Mesothelial cell of epicardium (in vitro differentiated cells): ENCODE measurements at places on chromosomes 5 and 9.

GRCh38 chr5:172661526-172661925 lies 20.5 kb downstream of the NEURL1B start:
- no peak for DNase-seq

DNA sequence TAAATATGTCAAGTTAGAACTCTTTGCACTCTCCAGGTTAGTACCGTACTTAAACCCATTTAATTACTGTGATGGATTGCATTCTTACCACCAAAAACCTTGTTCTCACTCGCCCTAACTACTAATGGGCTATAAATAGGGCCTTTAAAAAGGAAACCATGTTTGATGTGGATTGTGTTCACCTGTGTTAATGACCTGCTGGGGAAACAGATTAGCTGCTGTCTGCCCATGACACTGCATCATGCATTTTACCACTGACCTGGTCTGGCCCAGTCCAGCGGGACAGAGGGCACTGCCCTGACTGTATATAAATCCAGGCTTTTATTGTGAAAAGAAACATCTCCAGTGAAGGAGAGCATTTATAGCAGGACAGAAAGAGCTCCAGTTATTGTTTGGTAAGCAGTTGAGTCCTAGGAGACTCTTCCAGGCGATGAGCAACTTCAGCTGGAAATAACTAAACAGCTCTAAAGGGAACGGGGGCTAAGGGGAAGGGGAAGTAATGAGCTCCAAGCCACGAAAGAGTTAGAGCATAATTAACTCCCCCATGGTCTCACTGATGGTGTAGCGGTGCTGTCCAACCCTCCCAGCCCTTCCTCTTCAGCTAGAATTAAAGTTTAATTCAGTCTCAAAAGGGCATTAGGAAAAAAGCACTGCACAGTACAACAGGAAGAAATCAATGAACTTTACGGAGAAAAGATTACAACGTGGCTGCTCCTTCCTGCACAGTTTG lies 303.1 kb downstream of the ENC1 start:
- DNase-seq, result no peak

- DNase-seq, result no peak
These were observed 5.0 kb upstream of the ZNF462 start for GRCh38 chr9:106857811-106858470.

- no peak for DNase-seq
These were observed 563.0 kb upstream of the KLF4 start for GRCh38 chr9:108052431-108053080.

- no peak for DNase-seq
These were observed 48.5 kb upstream of the BNC2 start for GRCh38 chr9:16918920-16919319.

- DNase-seq, result peak; percentile 64
These were observed 518 bp downstream of the UBE2B start for GRCh38 chr5:134371834-134372340.

DNA sequence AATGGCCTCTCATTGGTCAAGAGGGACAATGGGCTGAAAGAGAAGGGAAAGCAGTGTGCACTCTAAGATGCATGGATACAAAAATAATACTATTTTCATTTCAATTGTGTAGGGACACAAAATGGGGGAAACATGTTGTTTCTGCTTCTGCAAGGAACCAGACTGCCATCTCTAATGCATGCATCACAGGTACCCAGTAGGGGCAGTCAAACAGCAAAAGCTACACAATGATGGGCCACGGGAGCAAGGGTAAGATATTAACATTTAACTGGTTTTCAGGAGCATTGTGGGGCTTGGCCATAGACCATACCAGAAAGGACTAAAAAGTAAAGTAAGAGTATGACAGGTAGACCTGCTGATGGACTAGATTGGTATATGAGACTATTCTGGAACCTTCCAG lies 535.8 kb downstream of the SPATA31D1 start:
- no peak for DNase-seq

GRCh38 chr9:115411993-115412452 lies 294.1 kb upstream of the TNC start:
- no peak for DNase-seq

DNA sequence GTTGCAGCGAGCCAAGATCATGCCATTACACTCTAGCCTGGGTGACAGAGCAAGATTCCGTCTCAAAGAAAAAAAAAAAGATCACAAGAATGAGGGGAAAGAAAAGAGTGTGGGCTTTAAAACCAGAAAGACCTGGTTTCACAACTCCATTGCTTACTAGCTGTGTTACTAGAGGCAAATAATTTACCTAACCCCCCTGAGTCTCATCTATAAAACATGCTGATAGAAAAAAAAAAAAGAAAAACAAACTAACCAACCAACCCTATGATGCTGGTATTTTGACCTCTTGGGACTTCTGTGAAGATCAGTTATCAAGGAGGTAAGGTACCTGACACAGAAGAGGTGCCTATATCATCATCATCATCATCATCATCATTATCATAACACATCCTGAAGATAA lies 60.2 kb upstream of the UBTD2 start:
- DNase-seq, result no peak

GRCh38 chr9:103397868-103398600 lies 402.9 kb downstream of the CYLC2 start:
- peak; percentile 46 for DNase-seq

DNA sequence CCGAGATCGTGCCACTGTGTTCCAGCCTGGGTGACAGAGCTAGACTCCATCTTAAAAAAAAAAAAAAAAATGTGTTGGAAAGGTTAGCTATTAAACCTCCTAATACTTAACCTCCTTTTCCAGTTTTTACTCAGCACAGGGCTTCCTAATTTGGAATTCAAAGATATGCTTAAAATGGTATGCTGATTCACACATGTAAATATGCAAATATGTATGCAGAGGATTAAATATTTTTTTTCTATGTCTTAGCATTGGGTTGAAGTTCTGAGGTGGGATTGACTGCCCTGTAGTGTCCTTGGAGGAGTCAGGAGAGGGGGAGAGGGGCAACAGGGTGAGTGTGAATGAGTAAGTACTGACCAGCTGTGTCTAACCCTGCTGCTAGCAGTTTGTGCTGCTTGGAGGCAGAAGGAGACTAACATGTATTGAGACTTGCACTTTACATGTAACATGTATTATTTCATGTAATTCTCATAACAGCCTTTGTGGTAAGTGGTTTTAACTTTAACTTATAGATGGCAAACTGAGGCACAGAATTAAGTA lies 63.2 kb downstream of the SLC44A1 start:
- no peak for DNase-seq

- no peak for DNase-seq
These were observed 530.5 kb downstream of the SEMA5A start for GRCh38 chr5:9015260-9015936.

- no peak for DNase-seq
These were observed 13.8 kb upstream of the ISOC1 start for GRCh38 chr5:129080766-129081165.

DNA sequence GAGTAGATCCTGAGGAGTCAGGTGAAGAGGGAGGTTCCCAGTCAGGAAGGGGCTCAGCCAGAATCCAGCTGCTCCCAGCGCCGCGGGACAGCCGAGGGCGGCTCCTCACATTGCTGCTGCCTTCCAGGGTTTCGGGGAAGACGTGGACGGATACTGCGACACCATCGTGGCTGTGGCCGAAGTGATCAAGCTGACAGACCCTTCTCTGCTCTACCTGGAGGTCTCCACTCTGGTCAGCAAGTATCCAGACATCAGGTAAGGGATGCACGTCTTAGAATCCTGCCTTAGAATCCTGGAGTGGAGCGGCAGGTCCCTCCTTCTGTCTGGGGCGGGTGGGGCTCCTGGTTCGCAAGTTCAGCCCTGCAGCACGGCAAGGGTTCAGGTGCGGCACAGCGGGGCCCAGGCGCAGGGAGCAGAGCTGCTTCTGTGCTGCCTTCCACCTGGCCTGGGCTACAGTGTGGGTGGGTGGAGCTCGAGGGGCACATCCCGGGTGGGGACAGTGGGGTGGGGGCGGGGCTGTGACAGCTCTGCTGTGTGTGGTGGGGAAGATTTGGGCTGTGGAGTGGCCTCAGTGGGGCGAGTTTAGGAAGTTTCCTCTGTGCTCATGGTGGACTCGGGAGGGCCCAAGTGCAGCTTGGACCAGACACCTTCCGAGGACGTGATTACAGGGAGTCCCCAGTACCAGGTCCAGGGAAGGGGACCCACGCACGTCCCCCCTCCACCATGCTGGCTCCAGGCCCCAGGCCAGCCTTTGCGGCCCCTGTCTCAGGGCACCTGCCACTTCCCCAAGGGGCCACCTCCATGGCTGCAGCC lies 22.8 kb downstream of the EXOC3 start:
- DNase-seq, result no peak

- no peak for DNase-seq
These were observed 168.0 kb downstream of the TAF11L14 start for GRCh38 chr5:17802256-17802655.

GRCh38 chr9:126144196-126144595 lies 182.4 kb upstream of the MVB12B start:
- DNase-seq, result no peak

- DNase-seq, result no peak
These were observed 125.2 kb downstream of the WDR41 start for GRCh38 chr5:77366717-77367500.

DNA sequence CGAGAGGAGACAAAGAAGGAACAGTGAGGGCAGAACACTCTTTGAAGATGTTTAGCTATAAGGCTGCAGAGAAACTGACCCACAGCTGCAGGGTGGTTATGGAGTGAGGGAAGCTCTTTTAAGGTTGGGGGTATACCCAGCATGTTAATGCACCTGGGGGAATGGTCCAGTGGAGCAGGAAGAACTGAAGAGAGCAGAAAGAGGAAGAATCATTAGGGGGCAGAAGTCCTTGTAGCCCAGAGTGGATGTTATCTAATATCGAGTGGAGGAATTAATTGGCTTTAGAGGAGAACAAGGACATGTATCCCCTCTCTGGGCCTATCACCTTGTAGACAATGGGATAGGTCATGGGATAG lies 7.7 kb downstream of the IL4 start:
- DNase-seq, result no peak

GRCh38 chr5:114910727-114911126 lies 259.0 kb downstream of the TRIM36 start:
- no peak for DNase-seq

- peak; percentile 85 for DNase-seq
These were observed 2.8 kb upstream of the MYORG start for GRCh38 chr9:34379334-34380033.

GRCh38 chr5:76688212-76688611 lies 27.7 kb upstream of the F2R start:
- DNase-seq, result no peak

DNA sequence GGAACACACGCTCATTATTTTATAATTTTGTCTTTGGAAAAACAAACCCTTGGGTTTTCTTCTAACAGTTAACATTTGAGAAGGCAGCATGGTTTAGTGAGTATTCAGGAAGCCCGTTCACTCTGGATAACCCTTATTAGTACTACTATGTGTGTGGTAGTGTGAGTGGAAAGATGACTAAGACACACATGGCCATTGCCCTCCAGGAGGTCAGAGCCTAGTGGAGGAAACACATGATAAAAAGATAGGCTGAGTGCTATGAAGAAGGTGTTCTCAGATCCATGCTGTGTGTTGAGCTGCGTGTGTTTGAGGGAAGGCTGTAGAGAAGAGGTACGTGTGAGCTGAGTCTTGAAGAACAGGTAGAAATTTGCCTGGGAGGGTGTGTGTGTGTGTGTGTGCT lies 8.4 kb downstream of the C5orf47 start:
- DNase-seq, result no peak

DNA sequence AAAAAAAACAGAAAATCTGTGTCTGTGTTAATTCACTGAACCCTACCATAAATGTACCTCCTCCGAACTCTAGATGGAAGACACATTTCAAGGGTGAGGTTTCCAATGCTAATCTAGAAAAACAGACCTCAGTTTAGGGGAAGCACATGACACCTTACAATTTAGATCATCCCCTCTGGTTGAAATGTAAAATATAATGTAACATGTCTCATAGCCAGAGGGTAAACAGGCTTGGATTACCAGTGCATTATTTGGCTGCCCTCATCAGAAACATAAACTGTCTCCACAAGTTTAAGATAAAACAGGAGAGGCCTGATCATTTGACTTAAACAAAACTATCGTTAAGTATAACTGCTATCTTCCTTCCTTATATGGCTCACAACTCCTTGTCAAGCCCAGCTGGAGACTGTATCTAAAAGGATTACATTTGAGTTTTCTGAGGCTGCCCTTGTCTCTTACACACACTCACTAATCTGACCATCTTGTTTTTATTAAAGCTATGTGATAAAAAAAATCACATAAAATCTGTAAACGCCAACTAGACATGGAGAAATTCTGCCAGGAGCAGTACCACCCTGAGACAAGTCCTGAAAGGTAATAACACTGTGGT lies 105.7 kb downstream of the LURAP1L start:
- DNase-seq, result no peak

GRCh38 chr9:107481035-107481434 lies 8.5 kb downstream of the KLF4 start:
- no peak for DNase-seq

GRCh38 chr5:1140171-1140817 lies 28.4 kb upstream of the SLC12A7 start:
- DNase-seq, result no peak

GRCh38 chr9:134210908-134211810 lies 46.8 kb upstream of the RNU6ATAC start:
- no peak for DNase-seq

- DNase-seq, result no peak
These were observed 48.1 kb upstream of the RIOK2 start for GRCh38 chr5:97231025-97231636.

- DNase-seq, result no peak
These were observed 75.1 kb upstream of the RANBP6 start for GRCh38 chr9:6090277-6091210.

- no peak for DNase-seq
These were observed 59.6 kb downstream of the ARHGAP26 start for GRCh38 chr5:142829801-142830220.

- DNase-seq, result no peak
These were observed 137.0 kb upstream of the IRX4 start for GRCh38 chr5:2019716-2020115.

DNA sequence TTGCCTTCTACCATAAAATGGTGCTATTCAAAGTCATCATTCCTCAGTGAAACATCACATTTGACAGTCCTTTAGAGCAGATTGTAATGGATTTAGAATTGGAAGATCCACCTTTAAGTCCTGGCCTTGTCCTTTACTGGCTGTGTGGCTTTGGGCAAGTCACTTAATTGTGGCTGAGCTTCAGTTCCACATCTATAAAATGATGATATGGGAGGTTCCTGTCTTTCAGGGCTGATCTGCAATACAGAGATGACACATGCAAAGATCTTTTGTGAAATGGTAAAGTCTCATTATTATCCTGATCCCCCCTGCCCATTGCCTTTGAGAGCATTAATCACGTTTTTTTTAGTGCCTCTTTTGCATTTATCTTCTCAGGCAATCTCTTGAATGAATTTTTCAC lies 58.2 kb downstream of the ZFAND5 start:
- DNase-seq, result no peak

GRCh38 chr5:94240596-94240992 lies 377.8 kb downstream of the KIAA0825 start:
- no peak for DNase-seq
